Activated naive CD8-positive, alpha-beta T cell treated with anti-CD3 and anti-CD28 coated beads for 36 hours (primary cell): ENCODE measurements at places on chromosomes 1 and 21.

DNA sequence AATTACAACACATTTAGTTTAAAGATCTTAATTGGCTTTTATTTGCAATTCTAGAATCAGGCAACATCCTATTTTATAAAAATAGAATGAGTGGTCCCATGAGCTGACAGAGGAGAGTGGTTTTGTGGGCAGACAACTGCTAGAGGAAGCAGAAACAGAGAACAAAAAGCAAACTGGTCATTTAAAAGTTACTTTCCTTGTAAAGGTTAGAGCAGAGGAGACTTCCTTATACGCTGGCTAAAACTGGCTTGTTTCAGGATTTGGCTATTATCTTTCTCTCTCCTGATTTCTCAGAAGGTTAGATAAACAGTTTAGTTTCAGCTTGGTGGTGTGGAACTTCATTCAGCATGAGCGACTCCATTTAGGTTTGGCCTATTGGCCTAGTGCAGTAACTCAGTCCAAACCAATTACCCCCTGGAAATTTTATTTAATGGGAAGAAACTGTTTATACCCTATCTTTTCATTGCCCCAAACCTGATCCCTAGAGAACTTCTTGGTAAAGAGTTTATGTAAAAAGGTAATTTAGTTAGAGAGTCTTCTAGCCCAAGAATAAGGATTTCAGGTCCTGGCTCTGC lies 32.2 kb upstream of the IL20 start:
- H3K4me1 ChIP-seq, result peaks cover 31% of the 10 kb centered on the region
- no peak overlapping the region for H3K4me3 ChIP-seq
- H3K27me3 ChIP-seq, result no peaks in the 10 kb centered on the region
- no peaks in the 10 kb centered on the region for H3K36me3 ChIP-seq

GRCh38 chr1:80305466-80305865 lies 1298.9 kb upstream of the ADGRL4 start:
- no peaks in the 10 kb centered on the region for H3K27me3 ChIP-seq
- no peak overlapping the region for H3K27ac ChIP-seq
- H3K36me3 ChIP-seq, result no peaks in the 10 kb centered on the region
- no peak for DNase-seq
- no peak overlapping the region for H3K4me3 ChIP-seq
- H3K4me1 ChIP-seq, result no peaks in the 10 kb centered on the region

- no peaks in the 10 kb centered on the region for H3K36me3 ChIP-seq
- peaks cover 2% of the 10 kb centered on the region for H3K4me1 ChIP-seq
- H3K27me3 ChIP-seq, result no peaks in the 10 kb centered on the region
- H3K4me3 ChIP-seq, result no peak overlapping the region
Observed at GRCh38 chr1:229170274-229170673, 100.6 kb upstream of the RAB4A start.

- no peaks in the 10 kb centered on the region for H3K27me3 ChIP-seq
- no peaks in the 10 kb centered on the region for H3K36me3 ChIP-seq
- no peak overlapping the region for H3K4me3 ChIP-seq
- no peak for DNase-seq
- H3K4me1 ChIP-seq, result no peaks in the 10 kb centered on the region
- H3K27ac ChIP-seq, result no peak overlapping the region
Observed at GRCh38 chr1:190244406-190244805, 233.3 kb downstream of the BRINP3 start.

GRCh38 chr1:200034262-200034557 lies 6.7 kb downstream of the NR5A2 start:
- no peaks in the 10 kb centered on the region for H3K36me3 ChIP-seq
- H3K4me3 ChIP-seq, result no peak overlapping the region
- peaks cover 21% of the 10 kb centered on the region for H3K27me3 ChIP-seq

GRCh38 chr1:37860346-37860666 lies 914 bp upstream of the MTF1 start:
- DNase-seq, result no peak
- peaks cover 14% of the 10 kb centered on the region for H3K36me3 ChIP-seq
- H3K27ac ChIP-seq, result peak overlapping the region; percentile 97
- H3K4me1 ChIP-seq, result peaks cover 30% of the 10 kb centered on the region
- H3K27me3 ChIP-seq, result no peaks in the 10 kb centered on the region

- no peak for DNase-seq
- no peaks in the 10 kb centered on the region for H3K4me1 ChIP-seq
- no peaks in the 10 kb centered on the region for H3K27me3 ChIP-seq
- H3K4me3 ChIP-seq, result no peak overlapping the region
- H3K36me3 ChIP-seq, result no peaks in the 10 kb centered on the region
Observed at GRCh38 chr1:104726917-104727316, 977.2 kb downstream of the AMY1C start.

GRCh38 chr1:203325026-203325417 lies 19.7 kb downstream of the BTG2 start:
- peaks cover 81% of the 10 kb centered on the region for H3K4me1 ChIP-seq
- no peaks in the 10 kb centered on the region for H3K36me3 ChIP-seq
- peak overlapping the region; percentile 69 for H3K27ac ChIP-seq

DNA sequence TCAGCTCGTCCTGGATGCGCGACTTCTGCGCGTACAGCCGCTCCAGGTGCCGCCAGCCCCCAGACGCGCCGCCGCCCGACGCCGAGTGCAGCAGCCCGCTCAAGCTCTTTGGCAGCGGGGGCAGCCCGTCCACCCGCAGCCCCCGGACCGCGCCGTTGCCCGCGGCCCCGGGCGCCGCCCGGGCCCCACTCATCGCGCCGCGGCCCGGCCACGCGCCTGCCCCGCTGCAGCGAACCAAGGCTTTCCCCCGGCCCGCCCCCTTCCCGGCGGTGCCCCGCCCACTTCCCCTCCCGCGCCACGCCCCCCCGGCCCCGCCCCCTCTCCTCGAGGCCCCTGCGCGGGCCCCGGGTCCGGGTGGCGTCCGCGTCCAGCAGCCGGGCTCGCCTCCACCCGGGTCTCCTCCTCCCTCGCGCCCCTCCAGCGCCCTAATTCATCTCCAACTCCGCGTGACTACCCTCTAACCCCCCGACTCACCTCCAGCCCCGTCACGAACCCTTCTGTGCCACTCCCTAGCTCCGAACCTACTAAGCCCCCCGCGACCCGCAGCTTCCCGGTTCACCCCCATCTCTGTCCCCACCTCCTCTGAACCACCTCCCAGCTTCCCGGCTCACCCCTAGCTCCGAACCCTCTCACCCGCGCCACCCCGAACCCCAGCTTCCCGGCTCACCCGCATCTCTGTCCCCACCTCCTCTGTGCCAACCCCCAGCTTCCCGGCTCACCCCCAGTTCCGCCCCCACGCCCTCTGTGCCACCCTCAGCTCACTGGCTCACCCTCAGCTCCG lies at the start of gene FAM89A:
FAM89A (minus strand) TSS at position 236 of the 781 bp plus-strand sequence; CDS start at position 193, 43 bp downstream.
- peaks cover 9% of the 10 kb centered on the region for H3K36me3 ChIP-seq
- H3K27me3 ChIP-seq, result peaks cover 5% of the 10 kb centered on the region
- no peak within 1 kb of the TSS for H3K27ac ChIP-seq
- H3K4me1 ChIP-seq, result peaks cover 33% of the 10 kb centered on the region
- DNase-seq, result peak; percentile 69

DNA sequence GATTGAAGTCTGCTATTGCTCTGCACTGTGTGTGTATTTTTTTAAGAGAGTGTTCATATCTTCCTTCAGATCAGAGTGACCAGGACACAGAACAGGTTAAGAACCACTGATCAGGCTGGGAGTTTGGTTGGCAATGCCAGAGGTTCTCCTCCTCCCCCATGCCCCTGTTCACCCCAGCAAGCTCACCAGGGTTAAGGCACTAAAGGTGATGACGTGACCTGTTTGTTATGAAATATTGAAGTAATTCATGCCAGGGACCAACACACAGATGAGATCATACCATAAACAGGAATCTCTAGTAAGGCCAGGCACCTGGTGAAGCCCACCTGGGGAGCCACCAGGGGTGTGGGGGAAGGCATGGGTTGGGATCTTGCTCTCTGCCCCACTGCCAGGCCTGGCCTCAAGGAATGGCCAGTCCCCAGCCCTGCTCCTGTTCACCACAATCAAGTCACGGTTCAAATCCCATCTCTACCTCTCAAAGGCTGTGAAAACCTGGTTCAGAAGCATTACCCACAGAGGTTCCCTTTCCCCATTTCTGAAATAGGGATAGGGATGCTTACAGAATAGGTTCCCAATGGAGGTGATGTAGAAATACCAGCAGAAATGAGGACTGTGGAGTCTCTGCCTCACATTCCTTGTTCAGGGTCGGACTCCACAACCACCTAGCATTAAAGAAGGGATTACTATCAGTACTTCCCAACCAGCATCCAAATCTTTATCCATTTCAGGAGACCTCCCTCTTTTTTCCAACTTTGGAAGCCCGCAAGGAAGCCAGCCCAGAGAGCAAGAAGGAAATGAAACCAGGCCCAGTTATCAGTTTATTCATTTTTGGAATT lies 2.4 kb downstream of the ID3 start:
- peaks cover 61% of the 10 kb centered on the region for H3K4me1 ChIP-seq
- H3K4me3 ChIP-seq, result peak overlapping the region; percentile 77
- peaks cover 20% of the 10 kb centered on the region for H3K36me3 ChIP-seq
- H3K27me3 ChIP-seq, result no peaks in the 10 kb centered on the region
- H3K27ac ChIP-seq, result peak overlapping the region; percentile 78

DNA sequence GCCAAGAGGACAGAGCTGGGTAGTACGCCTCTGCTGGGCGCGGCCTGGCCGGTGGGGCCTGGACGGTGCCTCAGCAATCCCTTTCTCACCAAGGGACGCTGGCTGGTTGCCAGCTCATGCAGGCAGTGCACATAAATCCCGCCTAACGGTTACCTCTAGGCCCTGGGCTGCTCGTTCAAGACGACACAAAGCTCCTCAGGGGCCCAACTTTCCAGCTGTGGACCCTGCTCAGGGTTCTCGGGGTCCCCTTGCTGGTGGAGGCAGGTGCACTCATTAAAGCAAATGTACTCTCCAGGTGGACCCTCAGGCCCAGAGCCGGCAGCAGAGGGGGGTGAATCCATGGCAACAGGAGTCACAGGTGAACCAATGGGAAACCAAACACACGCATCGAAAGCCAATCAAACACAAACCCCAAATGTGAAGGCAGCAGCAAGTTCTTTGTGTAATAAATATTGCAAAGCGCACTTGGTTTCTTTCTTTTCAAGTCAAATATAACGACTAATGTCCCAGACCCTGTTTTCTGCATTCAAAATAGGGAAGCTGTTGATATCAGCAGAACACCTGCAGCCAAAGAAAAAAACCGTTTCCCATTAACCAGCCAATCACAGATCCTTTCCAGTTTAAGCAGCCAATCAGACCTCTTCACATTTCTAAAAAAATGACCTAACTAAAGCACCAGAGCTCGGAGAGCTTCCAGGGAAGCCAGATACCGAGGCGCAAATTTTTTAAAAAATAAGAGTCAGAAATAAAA lies 26.1 kb upstream of the CLSTN1 start:
- peaks cover 13% of the 10 kb centered on the region for H3K4me1 ChIP-seq
- peaks cover 10% of the 10 kb centered on the region for H3K36me3 ChIP-seq
- no peak for DNase-seq
- H3K27ac ChIP-seq, result no peak overlapping the region
- H3K4me3 ChIP-seq, result peak overlapping the region; percentile 54

DNA sequence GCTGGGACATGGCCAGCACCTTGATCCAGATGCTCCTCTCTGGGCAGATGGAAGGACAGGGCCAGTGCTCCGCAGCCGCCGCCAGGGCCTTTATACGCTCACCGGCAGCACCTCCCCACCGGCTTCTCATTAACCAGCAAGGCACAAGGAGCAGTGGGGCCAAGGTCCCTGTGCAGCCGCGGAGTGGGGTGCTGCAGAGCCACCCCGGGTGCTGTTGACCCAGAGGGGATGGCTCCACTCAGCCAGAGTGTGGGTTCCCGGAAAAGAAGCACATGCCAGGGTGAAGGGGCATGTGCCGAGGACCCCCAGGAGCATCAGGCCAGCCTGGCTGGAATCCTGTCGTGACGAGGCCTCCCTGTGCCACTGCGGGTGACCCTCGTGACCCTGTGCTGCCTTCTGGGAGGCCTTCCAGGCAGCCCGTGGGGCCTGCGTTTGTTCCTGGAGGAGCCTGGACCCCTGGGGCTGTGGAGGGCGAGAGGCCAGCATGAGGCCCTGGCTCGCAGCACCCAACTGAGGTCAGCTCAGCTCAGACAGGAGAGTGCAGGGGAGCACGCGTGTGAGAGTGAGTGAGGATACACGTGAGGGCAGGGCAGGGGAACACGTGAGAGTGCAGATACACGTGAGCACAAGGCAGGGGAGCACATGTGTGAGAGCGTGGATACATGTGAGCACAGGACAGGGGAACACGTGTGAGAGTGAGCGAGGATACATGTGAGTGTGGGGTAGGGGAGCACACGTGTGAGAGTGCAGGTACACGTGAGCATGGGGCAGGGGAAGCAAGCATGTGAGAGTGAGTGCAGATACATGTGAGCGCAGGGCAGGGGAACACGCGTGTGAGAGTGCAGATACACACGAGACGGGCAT lies at the start of gene FTCD:
FTCD (minus strand) TSS at position 66 of the 864 bp plus-strand sequence; CDS start at position 10, 56 bp downstream.
- DNase-seq, result no peak
- H3K27ac ChIP-seq, result no peak within 1 kb of the TSS
- H3K4me1 ChIP-seq, result peaks cover 3% of the 10 kb centered on the region

- no peaks in the 10 kb centered on the region for H3K27me3 ChIP-seq
- peak; percentile 30 for DNase-seq
- H3K27ac ChIP-seq, result no peak overlapping the region
- H3K4me1 ChIP-seq, result peaks cover 4% of the 10 kb centered on the region
Observed at GRCh38 chr1:43763497-43763973, 56.2 kb downstream of the ST3GAL3 start.

DNA sequence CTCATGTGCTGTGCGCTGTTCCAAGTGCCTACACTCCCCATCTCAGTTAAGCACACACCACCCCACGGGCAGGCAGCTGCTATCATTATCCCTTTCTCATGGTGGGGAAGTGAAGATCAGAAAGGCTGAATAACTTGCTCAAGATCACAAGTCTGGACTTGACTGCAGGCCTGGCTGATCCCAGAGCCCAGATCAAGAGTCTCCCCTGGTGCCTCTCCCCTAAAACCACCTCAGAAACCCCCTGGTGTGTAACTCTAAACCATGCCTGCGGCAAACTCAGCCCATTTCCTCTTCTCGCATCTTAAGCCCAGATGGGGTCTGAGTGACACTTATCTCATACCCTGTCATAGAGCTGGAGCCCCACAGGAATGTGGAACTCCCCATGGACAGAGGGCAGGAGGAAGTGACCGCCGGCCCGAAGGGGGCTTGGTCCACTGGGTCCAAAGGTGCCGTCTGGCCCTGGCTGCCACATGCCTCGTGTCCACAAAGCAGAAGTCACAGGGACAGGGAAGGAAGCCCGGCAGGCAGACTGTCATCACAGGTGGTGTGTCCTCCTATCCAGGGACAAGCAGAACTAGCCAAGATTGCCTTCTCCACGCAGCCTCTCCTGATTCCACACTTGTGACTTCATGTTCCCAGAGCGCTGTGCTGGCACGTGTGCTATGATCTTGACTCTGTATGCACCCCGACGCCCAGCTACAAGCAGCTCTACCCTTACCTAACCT lies 92.1 kb downstream of the SYF2 start:
- no peaks in the 10 kb centered on the region for H3K36me3 ChIP-seq
- H3K4me3 ChIP-seq, result no peak overlapping the region
- no peak for DNase-seq
- peaks cover 28% of the 10 kb centered on the region for H3K27me3 ChIP-seq

- H3K27ac ChIP-seq, result no peak overlapping the region
- peaks cover 19% of the 10 kb centered on the region for H3K4me1 ChIP-seq
- no peak for DNase-seq
- H3K4me3 ChIP-seq, result no peak overlapping the region
Observed at GRCh38 chr1:198101716-198102453, 54.9 kb upstream of the NEK7 start.

DNA sequence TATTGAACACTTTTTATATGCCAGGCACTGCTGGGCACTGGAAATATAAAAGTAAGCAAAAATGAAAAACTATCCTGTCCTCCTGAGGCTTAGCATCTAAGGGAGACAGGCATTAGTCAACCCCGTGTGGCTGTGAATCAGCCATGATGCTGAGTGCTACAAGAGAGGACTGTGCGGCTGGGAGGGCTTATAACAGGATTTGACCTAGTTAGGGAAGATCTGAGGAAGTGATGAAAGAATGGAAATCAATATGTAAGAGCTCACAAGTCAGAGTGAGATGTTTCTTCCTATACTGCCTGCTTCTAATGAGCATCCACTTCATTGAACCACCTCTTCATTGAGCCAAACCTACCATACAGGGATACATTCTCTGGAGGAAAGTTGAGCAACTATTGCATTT lies 15.1 kb downstream of the TRIM45 start:
- H3K36me3 ChIP-seq, result peaks cover 52% of the 10 kb centered on the region
- no peak for DNase-seq
- H3K27ac ChIP-seq, result no peak overlapping the region
- peaks cover 11% of the 10 kb centered on the region for H3K4me1 ChIP-seq
